ENCODE measurements at places on chromosomes 7 and 10. TPM values are rescaled to one million over a fixed set of nuclear protein-coding genes. Genes with fewer than 3 reads are reported as not detected.

GRCh38 chr10:83492004-83492403, 647.3 kb upstream of the GHITM start:
- no peak for DNase-seq

- DNase-seq: no peak
These were observed 570 bp downstream of the BMS1 start for GRCh38 chr10:42783181-42783549.

DNA sequence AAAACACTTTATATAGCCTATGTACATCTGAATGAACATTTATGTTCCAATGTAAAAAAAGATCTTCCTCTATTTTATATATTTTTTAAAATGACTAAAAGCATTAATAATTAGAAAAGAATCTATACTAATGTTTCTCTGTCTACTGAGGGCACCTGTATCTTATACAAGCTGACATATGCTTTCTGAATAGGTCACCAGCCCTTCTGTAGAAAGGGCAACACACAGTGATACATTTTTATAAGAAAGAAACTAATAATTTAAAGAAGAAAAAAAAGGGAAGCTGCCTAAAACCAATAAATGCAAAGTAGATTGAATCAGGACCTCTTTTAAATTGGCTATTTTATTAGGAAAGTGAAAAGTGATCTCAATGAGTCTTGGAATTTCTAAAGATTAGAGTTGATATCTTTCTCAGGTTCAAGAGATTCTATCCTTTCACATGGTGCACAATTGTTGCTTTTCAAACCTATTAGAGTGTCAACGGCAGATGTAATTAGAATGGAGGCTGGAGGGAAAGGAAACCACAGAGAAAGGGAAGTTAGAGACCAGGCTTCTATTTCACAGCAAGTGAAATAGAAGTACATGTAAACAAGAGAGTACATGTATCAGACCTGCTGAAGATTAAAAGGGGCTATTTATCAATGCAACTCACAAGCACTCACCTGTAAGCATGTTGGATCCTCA, 6.3 kb downstream of the MTPN start:
- no peak for DNase-seq

NXPH1 gene
- total RNA-seq: not detected

GRCh38 chr7:82335001-82335400, 108.6 kb downstream of the CACNA2D1 start:
- no peak for DNase-seq

GRCh38 chr7:41205600-41205999, 497.3 kb downstream of the INHBA start:
- DNase-seq: no peak

IFIT1B gene
- total RNA-seq: 0.81 TPM

DNA sequence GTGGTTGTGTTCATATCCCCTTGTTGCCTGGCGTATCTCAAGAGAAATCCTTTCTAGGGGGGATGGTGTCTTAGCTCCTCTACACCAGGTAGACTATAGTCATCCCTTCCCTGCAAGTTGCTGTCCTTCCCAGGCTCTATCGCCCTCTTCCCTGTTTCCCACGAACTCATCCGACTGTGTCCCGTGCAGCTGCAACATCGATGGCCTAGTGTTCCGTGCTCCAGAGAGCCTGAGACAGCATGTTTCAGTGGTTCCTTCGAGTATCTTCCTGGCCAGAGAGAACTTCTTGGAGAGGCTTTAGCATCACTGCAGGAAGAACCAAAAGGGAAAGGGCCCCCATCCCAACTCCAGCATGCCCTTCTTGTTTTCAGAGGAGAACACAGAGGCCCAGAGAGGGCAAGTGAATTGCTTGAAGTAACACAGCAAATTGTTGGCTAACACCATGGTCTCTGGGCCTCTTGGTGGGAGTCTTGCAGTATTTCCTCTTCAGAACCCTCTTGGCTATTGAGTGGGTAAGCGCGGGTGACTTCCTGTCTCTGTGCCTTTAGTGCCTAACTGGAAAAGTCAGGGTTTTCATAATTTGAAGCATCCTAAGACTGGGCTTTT, 162.9 kb downstream of the RGS10 start:
- DNase-seq: no peak

VAX1 gene
- not detected for total RNA-seq

DNA sequence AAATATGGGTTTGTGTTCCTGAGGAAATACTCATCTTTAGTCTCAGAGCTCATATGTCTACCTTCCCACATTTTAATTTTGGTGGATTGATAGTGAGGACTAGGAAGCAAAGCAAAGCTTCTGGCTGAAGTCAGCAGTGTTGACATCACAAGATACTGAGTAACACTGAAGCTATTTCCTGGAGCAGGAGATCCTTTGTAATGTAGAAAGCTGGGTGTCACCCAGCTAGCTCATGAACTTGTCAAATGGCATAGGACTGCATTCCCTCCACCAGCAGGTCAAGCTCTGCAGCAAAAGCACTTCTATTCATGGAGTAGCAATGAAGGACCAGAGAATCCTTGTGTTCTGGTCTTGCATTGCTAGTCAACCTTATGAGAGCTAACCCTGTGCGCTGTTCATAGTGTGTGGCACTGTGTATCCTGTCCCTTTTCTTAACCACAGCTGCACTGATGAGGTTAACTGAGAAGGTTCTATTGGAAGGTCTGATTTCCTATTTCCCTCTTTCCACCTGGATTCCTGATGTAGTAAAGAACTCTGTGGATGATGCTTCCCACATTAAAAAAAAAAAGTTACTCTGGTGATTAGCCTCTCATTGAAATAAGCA, 94.8 kb upstream of the ZNF804B start:
- no peak for DNase-seq

DNA sequence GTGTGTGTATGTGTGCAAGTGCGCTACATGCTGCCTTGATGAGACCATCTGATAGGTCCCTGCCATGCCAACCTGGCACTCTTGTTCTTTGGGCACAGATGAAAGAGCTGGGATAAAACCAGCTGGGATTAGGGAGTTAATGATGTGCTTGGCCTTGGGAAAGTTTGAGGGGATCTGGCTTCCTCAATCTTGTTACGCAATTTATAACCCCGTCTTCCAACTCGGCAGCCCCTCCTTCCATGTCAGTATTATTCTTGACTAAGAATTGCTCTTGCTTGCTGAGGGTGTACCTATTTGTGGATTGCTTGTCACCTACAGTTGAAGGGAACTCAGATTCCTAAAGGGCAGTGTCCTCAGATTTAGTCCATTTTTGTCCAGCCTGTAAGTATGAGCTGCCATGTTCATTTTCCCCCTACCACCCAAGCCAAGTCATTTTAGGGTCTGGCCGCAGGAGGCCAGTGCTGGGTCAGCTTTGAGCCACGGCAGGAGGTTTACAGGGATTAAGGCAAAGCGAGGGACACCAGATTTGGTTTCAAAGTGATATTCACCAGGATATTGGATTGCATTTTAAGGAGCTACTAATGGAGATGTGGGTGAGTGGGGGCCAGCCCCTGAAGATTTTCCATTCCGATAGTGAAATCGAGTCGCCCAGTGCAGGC, 34.1 kb upstream of the KCNMA1 start:
- DNase-seq: no peak

- DNase-seq: no peak
These were observed 40.3 kb upstream of the TRIM8 start for GRCh38 chr10:102603946-102604345.

AMZ1 gene
- total RNA-seq: 0.08 TPM

- peak; percentile 4 for DNase-seq
These were observed 209.7 kb upstream of the AUTS2 start for GRCh38 chr7:69388452-69389137.

DNA sequence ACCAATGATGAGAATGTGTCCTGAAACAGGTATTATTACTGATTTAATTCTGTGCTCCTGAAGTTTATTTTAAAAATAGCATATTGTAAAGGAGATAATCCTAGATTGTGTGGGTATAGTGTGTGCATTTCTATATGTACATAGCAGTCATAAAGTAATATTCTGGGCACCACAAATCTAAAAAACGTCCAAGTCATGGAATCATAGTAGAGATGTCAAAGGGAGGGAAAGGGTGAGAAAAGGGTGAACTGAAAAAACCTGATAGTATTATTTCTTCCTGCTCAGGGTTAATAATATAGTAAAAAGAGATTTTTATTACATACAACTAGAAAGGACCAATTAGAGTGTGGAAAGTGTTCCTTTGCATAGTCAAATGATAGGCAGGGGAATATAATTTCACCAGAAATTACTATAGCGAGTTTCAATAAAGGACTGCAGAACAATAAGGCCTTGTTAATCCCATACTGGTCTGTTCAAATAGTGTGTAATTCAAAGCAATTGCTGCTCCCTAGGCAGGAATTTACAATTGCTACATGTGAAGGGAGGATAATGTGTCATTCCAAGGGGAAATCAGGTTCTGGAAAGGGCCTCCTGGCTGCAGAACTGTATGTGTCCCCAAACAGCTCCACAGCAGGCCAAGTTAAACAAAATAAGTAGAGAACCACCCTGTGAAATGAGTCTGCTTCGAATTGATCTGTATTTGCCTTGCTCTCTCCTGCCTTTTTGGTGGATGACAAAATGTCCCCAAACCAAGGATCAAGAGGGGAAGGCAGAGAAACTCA, 42.5 kb upstream of the KMT2E start:
- no peak for DNase-seq

CCDC186 gene
- total RNA-seq: 19.5 TPM

NRCAM gene
- 0.57 TPM for total RNA-seq

DNA sequence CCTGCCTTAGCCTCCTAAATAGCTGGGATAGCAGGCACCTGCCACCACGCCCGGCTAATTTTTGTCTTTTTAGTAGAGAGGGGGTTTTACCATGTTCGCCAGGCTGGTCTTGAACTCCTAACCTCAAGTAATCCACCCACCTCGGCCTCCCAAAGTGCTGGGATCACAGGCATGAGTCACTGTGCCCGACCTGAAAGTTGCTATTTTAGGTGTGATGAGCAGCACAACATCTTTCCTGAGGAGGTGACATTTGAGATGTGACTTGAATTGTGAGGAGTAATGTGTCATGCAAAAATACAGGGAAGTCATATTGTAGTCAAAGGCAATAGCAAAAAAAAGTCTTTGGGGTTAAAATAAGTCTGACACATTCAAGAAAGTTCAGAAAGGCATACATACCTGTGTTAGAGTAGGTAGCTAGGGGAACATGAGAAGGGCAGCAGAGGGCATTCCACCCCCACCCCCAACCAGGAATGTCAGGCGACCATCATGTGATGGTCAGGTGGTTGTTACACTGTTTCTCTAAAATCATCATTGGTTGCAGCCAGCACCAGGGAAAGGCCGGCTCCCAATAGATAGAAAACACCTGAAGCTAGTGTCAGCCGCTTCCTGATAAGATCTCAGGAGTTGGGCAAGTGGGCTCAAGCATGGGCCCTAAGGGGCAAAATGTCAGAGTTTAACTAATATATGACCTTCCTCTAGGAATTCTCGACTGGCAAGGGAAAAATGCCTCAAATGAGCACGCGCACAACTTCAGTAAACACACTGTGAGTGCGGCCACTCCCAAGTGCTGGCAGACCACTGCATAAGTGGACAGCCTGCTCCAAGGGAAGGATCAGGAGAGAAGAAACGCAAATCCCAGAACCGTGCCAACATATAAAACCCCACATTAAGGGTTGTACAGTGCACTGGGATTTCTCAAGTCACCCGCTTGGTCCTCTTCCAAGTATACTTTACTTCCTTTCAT, at the start of gene TACC2:
Gene TACC2, plus strand, starts transcription at position 803 of the 964 bp plus-strand sequence. CDS start 32,819 bp downstream, outside the sequence.
- no peak for DNase-seq

VSTM4 gene
- total RNA-seq: 24.4 TPM

- no peak for DNase-seq
These were observed 24.1 kb upstream of the MYH16 start for GRCh38 chr7:99248391-99249095.

DNA sequence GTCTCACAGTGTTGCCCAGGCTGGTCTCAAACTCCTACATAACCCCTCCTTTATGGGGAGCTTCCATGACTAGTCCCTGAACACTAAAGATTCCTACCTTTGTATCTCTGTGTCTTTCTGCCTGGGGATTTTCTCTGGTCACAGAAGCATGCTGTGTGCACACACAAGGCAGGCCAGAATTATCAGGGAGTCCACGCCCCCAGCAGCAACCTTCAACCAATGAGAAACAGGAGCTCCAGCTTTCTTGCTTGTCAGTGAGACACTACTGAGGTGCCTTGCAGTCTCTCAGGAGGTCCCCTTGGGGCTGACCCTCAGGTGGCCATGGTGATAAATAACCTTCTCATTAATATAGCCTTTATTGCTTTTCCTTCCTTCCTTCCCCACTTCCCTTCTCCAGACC, 45.1 kb upstream of the AUTS2 start:
- no peak for DNase-seq

GRCh38 chr7:155466142-155466813, 8.3 kb downstream of the EN2 start:
- no peak for DNase-seq

All from cardiac septum (tissue), 1 donor.